ENCODE measurements at places on chromosomes 4 and X.

DNA sequence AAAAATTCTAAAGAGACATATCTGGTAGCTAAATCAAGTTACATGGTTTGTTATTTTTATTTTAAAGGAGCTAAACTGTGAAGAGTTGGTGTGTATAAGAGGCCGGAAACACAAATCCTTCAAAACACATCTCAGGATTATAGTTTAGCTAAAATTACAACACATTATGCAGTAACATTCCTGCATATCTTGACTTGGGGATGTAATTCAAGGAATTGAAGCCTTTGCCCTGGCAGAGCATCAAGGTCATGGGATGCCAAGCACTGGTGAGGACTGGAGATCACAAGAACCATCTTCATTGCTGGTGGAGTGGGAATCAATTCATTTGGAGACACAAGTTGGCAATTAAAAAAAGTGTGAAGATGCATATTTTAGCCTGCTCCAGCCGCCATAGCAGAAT lies 86.8 kb upstream of the LSM6 start:
- DNase-seq = no peak

DNA sequence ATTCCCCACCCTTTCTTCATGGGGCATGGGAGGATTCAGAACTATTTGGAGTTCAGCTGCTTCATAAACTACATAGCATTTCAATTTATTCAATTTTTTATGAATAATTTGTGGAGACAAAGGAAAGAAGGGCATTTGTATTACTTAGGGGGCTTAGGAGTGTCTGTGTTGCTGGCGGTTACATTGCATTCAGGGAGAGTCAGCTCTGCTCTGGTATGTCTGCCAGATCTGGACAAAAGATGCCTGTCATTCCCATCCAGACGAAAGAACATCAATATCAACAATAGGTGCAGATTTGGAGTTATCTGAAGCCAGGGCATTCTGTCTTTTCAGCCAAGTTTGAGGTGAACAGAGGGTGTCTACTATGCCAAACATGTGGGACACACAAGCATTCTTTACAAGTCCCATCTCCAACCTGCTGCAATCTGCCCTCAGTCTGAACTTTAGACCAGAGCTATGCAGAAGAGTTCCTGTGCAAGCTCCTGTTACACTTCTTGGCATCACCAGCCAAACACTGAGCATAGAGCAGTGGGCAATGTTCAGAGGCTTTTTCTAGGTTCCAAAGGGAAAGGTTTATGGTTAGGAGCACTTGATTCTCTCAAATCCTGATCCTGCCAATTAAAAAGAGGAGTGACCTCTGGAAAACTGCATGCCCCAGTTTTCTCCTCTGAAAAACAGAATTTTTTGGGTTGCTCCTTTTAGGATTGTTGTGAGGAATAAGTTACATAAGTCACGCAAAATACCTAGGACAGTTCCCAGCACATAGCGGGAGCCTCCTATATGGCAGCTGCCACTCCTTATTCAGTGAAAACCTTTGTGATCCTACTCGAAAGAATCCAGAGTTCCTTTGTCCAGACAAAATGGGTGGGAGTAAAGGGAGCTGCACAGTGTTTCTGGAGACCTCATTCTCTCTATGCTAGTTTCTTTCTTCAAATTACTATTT lies 719.5 kb upstream of the SLIT2 start:
- DNase-seq = no peak

GRCh38 chr4:112075129-112075753 lies 70.0 kb upstream of the FAM241A start:
- DNase-seq = peak; percentile 60

- DNase-seq = no peak
These were observed 106.2 kb upstream of the FAT1 start for GRCh38 chr4:186829740-186830449.

DNA sequence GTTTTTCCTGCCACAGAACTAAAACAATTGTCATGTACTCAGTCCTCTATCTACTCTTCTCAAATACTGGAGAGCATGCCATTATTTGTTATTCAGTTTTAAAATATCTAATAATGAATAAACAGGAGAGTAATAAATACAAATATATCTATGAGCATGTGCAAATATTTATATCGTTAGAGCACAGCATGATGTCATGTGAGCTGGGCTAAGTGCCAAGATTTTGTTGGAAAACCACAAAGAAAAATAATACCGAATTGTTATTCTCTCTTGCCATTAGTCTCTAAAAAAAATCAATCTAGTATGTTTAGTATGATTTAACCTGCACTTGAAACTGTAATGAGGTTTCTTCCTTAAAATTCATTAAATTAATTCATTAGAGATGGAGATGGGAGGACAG lies 97.3 kb downstream of the DDX60 start:
- no peak for DNase-seq

DNA sequence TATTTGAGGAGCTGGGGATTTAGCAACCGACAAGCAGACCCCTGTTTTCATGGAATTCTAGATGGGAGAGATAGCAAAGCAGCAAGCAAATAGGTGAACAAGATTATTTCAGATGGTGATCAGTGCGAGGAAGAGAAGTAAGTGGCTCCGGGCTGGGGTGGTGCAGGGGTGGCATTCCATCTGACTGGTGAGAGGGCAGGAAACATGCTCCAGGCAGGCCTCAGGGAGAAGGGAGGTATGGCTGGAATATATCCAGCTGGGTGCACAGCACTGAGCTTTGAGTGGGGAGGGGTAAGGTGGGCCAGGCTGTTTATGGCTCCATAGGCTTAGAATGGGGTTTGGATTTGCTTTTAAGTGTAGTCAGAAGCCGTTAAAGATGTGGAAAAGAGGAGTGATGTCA lies 21.2 kb downstream of the PTTG2 start:
- DNase-seq = no peak

DNA sequence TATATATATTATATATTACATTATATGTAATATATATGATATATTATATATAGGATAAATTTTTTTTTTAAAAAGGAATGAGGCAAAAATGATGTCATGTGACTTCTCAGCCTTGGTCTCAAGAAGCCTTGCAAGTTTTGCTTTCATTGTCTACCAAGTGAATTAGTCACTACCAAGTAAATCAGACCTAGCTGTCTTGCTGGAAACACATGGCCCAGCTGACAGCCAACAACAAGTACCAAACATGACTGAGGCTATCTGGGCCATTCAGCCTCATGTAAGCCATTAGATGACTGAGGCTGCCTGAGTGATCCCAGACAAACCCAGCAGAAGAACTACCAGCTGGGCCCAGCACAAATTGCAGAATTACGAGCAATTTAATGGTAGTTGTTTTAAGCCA lies 44.9 kb downstream of the HAND2 start:
- no peak for DNase-seq
